Activated T-helper 1 cell treated with anti-CD3 and anti-CD28 coated beads, Interleukin-2, amount 50 U/mL, for 16 hours (primary cell): ENCODE measurements at places on chromosomes 11 and 22.

DNA sequence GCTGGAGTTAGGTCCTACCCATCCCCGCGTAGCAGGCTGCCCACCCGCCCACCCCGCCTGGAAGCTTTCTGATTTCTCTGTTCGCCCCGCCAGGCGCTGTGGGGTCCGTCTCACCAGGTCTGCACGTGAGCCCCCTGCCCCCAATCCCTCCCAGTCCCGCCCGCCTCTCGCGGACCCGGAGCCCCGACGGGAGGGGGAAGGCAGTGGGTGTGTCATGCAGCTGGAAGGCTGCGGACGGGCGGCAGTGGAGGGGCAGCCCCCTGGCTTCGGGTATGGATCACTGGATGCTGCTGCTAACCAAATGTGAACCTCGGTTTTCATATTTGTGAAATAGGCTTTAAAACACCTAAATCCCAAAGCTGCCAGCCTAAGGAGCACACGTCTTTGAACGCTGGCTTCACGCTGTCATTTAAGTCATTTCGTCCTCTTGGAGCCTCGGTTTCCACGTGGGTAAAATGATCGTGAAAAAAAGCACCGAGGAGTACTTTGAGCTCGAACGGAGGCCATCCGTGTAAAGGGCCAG lies 568 bp upstream of the BIK start:
- DNase-seq: no peak

DNA sequence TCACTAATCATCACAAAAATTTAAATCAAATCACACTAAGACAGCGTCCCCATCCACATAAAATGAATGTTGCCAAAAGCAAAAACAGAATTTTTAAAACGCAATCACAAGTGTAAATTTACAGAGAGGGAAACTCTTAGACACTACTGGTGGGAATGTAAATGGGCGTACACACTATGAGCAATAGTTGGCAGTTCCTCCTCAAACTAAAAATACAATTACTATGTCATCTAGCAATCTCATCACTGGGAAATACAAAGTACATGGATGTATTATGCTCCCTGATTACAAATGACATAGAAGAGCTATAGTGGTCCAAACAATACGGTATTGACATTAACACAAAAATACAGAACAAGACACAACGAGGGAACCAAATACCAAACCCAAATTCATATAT lies 8.7 kb upstream of the RGL4 start:
- no peak for DNase-seq

GRCh38 chr11:128707681-128708080 lies 13.8 kb downstream of the FLI1 start:
- no peak for DNase-seq

DNA sequence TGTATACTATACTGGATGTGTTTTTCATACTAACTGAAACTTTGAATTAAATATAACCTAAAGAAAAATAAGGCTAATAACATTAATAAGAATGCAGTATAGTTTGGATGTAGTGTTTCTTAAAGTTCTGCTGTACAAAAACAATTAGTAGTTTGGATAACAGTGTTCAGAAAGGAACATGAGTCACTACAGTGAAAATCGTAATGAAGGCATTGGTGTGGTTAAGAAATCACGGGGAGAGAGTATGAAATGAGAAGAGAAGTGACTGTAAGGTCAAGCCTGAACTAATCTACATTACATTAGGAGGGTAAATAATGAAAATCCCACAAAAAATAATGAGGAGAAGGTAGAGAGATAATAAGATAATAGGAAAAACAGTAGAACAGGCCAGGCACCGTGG lies 726.6 kb upstream of the ARHGAP42 start:
- no peak for DNase-seq

- no peak for DNase-seq
Observed at GRCh38 chr11:1817511-1817910, 17.3 kb upstream of the SYT8 start.

DNA sequence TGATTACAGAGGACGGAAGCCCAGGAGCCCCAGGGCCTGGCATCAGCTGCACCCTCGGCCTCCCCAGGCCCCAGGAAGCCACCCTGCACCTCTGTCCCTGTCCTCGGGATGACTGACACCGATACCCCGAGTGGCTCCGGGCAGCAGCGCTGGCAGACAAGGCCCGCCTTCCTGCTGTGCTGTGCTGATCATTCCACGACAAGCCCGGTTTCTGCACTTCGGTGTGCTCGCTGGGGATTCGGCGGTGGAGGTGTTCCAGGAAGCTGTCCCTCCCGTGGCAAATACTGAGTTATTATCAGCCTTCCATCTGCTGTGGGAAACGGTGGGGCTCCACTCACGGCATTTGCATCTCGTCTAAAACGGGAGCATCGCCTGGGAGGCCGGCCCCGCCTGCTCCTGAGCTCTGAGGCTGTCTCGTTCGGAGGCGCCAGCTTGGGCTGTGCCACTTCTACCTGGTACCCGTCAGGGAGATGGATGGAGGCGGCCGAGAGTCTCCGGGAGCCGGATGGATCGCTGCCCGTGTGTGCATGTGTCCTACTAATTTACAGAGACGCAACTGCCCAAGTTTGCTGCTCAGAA lies 506.1 kb downstream of the BRD1 start:
- no peak for DNase-seq
